ENCODE measurements at places on chromosomes 4 and X.

- no peak for DNase-seq
Measured at GRCh38 chr4:147088146-147088545, 142.5 kb upstream of the TTC29 start.

GRCh38 chr4:102780476-102781144, 19.8 kb upstream of the MANBA start:
- DNase-seq: no peak

DNA sequence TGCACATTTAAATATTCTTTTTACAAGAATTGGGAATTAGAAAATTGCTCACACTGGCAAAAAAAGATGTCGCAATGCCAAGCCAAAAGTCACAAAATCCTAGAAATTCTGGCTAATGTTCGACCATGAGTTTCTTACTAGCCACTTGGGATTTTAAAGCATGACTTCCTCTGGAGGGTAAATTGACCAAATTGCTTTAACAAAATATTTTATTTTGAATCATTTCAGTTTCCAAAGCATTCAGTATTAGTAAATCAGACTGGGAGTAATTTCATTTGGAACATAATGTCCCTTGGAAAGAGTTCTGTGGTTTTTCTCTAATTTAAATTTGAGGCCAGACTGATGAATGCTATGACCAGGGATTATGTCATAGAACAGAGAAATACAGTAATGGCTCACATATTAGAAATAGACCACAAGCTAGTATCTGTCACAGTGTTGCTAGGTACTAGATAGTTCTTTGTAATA, 7.6 kb upstream of the CXCL5 start:
- no peak for DNase-seq

DNA sequence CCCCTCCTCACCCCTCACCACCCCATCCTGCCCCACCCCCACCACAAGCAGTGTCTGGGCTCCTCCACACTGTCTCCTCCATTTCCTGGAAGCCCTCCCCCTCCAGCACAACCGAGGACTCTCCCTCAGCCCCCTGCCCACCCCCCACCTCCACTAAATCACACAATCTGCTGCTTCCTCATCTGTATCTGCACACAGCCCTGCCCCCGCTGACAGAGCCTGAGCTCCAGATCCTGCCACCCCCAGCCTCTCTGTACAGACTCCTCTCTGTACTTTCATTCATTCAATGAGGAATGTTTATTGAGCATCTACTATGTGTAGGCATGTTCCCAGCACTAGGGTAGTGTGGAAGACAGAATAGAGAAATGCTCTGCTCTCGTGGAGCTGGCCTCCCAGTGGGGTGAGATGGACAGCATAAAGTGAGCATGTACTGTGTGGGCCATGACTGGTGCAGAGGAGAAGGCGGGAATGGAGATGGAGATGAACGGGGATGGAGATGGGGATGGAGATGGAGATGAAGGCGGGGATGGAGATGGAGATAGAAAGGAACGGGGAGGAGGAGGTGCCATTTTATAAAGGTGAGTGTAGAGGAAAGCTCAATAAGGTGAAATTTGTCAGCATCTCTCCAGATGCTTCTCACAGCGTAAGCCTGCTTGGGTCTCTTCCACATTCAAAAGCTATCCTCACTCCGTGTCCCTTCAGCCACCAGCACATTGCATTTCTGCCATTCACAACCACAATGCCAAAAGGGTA, 2.5 kb upstream of the PPP2R2C start:
- no peak for DNase-seq

GRCh38 chr4:28269426-28269825, 1408.8 kb downstream of the STIM2 start:
- no peak for DNase-seq

DNA sequence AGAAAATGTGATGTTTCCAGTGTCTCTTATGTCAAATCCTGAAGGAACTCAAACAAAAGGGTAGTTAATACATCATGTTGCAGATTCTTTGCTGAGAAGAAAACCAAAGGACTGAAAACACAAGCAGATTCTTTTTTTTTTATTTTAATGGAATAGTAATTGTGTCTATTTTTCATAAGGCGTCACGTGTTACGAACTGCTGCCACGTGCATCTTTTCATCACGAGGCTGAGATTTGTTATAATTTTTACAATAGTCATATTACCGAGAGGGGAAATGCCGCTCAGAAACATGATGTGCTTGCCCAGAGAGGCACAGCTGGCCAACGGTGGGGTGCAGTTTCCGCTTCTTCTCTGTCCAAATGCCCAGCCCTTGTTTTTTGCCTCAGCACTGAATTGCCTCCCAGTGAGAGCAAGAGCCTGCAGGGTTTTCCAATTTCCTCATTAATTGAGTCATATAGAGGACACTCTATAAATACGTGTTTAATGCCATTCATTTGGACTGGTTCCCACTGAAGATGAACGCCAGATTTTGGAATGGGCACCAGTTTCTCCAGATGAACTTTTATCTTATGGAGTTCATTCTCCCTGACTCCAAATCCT, 225.3 kb downstream of the STK32B start:
- DNase-seq: peak; percentile 47

DNA sequence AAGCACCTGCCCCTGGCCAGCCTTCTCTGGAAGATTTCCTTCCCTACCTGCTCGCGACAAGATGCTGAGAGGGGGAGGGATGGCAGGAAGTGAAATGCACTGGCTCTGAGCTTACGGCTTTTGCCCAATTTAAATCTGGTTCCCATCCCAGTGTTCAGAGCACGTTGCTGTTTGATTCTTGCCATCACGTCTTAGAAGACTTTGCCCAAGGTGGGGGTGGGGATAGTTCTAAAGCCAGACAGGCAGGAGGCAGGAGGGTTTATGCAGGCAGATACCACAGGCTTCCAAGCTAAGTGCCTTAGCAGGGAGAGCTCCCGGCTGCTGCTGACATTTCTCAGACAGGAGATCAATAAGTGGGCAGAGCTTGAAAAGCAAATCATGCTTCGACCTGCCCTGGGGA, 393.9 kb downstream of the MID1IP1 start:
- no peak for DNase-seq

DNA sequence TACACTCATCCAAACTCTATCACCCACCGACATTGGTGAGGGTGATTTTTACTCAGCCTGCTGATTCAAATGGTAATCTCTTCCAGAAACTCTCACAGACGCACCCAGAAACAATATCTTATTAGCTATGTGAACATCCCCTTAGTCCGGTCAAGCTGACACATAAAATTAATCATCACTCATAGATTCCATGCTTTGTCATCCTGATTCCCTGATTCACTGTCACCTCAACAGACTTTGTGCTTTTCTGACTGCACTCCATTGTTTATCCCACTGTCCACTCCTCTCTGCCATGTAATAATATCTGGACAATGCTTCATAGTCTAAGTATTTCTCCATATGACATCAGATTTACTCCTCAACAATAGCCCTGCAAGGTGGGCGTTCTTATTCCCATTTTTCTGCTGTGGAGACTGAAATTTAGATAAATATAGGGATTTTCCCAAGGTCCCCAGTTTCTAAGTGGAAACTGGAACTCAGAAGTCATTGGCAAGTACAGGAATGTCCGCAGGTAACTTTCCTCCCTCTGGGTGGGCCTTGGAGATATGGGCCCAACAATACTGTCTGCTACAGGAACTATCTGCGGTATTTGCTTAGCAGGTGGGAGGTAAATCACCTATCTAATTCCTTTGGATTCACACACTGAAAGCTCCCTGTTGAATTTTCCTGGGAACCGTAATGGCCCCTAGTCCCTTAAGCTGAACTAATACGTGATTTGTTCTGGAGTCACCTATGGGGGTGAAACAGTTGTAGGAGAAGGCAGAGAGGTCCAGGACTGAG, 228.6 kb upstream of the BCOR start:
- DNase-seq: no peak

DNA sequence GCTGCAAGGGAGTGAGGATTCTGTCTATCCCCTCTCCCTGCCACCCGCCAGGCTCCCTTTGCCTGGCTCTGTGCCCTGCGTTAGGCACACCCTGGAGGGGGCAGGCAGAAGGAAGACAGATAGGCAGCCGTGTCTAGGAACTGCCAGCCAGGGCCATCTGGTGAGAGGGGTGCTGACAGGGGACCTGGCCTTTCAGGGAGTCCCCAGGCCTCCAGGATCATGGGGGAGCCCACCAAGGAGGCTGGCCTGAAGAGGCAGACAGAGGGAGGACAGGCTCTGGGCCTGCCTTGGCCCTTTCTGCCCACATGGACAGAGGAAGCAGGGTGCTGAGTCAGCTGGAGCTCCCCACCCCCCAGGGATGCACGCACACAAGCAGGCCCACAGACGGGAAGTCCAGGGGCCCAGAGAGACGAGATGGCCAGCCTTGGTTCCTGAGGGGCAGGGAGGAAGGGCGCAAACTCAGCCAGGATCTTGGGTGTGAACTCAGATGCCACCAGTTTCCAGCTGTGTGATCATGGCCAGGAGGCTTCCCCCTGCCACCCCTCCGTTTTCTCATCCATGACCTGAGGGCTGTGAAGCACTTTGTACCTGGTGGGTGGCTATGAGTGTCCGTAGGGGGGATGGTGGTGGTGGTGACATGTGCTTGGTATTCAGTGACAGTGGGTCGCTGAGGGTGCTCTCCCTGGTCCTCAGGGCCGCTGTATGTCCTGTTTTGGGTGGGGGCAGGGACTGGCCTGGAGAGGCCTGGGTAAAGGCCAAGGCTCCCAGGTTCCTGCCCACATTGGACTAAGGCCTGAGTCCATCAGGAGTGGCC, 1.8 kb downstream of the SH3BP2 start:
- DNase-seq: no peak

DNA sequence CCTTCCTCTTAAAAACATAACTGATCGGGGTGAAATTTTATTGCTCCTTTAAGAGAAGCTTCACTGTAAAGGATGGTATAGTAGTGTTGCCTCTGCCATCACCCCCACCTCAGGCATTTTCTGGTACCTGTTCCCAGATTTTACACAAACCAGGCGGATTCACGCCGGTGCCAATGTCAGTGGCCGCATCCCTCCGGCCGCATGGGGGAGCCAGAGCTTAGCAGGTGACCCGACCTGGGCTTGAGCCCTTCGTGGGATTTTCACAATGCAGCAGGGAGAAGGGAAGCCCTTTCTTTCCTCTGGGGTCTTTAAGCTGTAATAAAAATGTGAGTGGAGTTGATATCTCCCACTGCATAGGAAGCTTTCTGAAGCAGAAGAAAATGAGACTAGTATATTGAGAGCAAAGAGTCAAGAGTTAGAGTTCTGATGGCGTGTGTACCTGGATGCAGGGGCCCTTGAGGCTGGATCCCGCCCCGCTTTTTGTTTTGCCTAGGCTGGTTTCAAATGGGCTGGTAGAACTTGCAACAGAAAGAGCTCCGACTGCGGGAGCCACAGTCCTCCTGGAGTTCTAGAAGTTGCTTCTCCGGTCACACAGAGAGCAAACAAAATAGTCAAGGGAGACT, 59.4 kb downstream of the POLR2B start:
- no peak for DNase-seq

DNA sequence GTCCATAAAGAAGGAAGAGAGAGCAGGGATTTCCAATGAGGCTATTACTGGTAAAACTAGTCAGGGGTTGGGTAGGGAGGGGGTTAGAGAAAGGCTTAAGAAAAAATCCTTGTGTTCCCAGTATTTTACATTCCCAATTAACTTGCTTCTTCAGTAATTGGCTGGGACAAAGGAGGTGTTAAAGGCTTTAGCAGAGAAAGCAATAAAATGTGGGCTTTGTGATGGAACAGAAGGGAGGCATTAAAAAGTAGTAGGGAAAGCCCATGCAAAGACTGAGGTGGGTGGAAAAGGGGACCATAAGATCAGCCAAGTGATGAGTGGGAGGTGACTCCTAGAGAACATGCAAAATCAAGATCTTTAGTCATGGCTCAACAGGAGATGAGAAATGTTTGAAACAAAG, 1467.2 kb downstream of the RPA4 start:
- DNase-seq: no peak

DNA sequence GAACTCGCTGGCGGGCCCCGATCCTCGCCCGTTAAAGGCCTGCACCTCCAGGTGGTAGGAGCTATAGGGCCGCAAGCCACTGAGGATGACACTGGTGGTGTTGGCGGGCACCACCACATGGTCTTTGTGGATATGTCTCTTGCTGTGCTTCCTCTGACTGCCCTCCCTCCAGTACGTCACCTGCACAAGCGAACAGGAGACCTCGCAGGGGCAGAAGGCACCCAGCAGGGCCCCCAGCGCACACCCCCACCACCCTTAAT, 20.7 kb downstream of the L1CAM start:
- DNase-seq: no peak

GRCh38 chr4:43456383-43456782, 563.9 kb downstream of the GRXCR1 start:
- no peak for DNase-seq

DNA sequence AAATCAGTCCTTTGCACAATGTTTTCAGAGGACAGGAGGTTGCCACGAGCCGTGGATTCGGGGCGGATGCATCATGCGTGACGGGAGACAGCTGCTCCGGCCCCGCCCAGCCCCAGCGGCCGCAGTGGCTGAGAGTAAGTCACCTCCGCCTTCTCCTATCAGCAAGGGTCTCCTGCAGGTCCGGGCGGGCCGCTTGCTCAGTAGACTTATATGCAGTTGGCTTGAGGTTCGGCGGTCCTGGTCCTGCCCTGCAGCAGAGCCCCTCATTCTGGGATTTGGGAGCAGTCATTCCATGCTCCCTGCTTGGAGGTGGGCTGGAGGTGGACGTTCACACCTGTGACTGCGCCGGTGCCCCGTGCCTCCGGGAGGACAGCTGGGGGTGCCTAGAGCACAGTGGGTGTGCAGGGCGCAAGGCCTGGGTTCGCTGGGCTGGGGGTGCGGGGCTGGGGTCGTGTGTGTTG, 86.3 kb upstream of the ADRA2C start:
- no peak for DNase-seq

DNA sequence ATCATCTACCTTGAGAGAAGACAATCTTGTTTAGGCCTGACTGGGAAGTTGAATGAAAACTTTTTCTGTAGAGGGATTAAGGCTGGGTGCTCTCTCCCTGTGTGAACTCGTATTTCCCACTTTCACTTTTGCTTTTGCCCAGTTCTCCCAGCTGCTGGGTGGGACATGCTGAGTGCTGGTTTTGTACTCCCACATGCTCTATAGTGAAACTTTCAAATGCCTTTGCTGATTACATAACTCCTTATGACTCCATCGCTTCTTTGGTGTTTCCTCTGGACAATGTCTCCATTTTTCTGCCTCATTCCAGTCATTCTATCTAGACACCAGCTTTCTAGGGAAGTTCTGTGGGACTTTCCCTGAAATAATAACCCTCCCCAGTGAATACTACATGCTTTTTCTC, 100.5 kb downstream of the CLNK start:
- no peak for DNase-seq

GRCh38 chrX:46572340-46572936, 1.1 kb upstream of the CHST7 start:
- DNase-seq: no peak

- DNase-seq: no peak
Measured at GRCh38 chr4:146260521-146260920, 46.2 kb downstream of the REELD1 start.

- DNase-seq: no peak
Measured at GRCh38 chr4:84392951-84393590, 106.0 kb downstream of the NKX6-1 start.

GRCh38 chr4:23290656-23291055, 597.9 kb downstream of the GBA3 start:
- no peak for DNase-seq
